ENCODE measurements at places on chromosomes 3 and 15.

GRCh38 chr3:126959921-126960603, 22.9 kb upstream of the PLXNA1 start:
- no peak for DNase-seq

GRCh38 chr15:75112848-75113492, 88.7 kb upstream of the C15orf39 start:
- DNase-seq = no peak

DNA sequence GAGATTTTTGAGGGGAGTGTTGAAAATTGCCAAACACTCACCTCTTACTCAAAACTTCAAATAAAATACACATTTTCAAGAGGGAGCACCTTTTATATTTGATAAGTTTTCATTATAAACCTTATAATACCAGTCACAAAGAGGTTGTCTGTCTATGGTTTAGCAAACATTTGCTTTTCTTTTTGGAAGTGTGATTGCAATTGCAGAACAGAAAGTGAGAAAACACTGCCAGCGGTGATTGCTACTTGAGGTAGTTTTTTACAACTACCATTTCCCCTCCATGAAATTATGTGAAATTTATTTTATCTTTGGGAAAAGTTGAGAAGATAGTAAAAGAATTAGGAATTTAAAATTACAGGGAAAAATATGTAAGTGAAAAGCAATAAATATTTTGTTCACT, 20.1 kb downstream of the DIPK2A start:
- DNase-seq = no peak

DNA sequence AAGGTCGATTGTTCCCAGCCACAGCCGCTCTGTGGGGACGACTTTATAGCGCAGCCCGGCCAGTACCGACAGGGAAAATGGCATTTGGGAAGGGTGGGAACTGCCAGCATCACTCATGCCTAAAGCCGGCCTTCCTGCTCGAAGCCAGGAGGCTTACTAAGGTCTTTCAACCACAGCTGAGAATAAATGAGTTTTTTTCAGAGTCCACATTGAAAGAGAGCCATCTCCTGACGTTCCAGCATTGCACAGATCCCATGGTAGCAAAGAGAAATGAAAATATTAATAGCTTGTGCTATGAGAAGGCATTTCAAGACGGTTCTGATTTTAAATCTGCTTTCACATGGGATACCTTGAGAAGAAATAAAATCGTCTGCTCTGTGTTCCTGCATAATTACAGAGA, 230.2 kb upstream of the IGF1R start:
- no peak for DNase-seq

GRCh38 chr3:72100080-72100511, 315.1 kb upstream of the PROK2 start:
- DNase-seq = no peak

GRCh38 chr3:9468460-9468859, 71.0 kb downstream of the SETD5 start:
- DNase-seq = no peak

GRCh38 chr3:160540551-160540950, 24.8 kb downstream of the KPNA4 start:
- DNase-seq = no peak

- DNase-seq = no peak
Measured at GRCh38 chr3:53642211-53642610, 147.8 kb downstream of the CACNA1D start.

DNA sequence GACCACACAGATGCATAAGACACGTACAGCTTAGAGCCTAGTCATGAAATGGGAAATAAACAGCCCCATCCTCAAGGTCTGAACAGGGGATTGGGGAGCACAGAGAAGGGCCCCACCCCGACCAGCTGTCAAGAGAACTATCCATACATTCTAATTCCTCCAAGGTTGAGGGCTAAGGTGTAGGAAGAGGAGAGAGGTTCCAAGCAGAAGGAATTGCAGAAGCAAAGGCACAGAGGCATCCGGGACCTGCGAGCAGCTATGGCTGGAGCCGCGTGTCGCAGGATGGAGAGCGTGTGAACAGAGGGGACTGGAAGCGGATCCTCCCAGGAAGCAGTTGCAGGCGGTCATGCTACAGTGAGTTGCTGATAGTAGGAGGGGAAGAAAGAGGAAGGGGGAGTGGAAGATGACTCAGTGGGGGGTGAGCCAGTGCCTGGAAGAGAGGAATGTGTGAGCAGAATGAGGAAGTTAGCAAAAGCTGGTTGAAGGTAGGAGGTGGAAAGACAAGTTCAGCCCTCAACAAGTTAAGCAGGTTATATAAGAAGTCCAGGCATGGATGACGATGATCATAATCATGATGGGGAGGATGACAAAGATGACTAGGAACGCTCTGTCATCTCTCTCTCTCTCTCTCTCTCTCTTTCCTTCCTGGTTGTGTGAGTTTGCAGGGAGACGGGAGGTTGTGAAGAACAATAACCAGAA, 89.7 kb downstream of the LIPC start:
- no peak for DNase-seq

DNA sequence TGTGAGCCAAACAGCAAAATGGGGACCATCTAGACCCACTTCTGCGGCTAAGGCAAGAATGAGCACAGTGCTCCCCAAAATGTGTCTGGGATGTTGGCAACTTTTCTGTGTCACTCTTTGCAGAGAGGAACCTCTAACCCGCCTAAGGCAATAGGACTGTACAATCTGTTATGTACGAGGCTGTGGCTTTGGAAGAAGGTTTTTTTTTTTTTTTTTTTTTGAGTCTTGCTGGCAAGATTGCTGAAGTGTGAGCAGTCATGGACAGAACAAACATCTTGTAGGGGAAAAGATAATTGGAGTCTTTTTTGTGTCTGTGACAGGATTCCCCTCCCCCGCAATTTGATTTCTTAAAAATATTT, 7.2 kb downstream of the FEZF2 start:
- DNase-seq = no peak

GRCh38 chr3:181561139-181562031, 150.3 kb upstream of the SOX2 start:
- no peak for DNase-seq

- DNase-seq = peak; percentile 18
Measured at GRCh38 chr3:177610686-177611633, 413.7 kb upstream of the TBL1XR1 start.

GRCh38 chr15:56425976-56426375, 39.0 kb downstream of the MNS1 start:
- no peak for DNase-seq

DNA sequence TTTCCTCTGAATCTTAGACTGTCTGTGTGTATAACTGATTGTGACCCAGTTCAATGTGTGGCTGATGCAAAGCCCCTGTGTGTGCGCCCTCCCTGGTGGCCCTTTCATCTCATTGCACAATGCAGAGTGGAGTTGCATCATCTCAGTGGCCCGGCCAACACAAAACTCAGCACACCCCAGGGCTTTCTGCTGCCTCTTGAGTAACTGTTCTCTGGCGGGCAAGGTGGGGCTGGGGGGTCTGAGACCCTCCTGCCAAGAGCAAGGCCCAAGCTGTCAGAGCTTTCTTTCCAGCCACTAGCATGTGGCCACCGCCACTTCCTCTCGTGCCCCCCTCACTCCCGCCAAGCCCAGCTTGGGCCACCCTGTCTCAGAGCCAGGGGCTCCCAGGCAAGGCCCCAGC, 80.7 kb upstream of the ALDH1L1 start:
- DNase-seq = no peak

DNA sequence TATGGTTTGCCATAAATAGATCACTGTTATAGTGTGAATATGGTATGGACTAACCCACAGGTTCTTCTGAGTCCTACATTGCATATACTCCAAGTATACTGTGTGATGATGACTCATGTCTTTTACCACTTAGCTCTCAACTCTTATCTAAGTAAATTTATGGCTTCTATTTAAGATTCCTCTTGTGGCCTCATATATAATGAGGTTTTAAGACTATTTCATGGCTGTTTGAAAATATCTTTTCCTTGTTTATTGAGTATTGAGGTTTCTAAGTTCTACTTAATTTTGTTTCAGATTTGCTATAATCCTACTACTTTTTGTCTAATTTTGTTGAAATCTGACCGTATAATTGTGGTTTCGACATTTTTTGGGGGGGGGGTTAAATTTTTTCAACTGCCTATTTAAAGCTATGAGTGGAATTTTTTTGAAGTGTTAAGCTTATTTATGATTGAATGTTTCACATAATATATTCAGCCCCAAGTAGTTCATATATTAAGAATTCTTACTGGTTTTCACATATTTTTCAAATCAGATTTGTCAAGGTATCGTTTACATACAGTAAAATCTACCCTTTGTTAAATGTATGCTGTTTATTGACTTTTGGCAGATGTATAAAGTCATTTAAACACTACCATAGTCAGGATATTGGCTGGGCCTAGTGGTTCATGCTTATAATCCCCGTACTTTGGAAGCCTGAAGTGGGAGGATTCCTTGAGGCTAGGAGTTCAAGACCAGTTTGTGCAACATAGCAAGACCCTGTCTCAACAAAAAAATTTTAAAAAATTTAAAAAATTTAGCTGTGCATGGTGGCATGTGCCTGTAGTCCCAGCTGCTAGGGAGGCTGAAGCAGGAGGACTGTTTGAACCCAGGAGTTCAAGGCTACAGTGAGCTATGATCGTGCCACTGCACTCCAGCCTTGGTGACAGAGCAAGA, 11.7 kb downstream of the SLC25A36 start:
- DNase-seq = no peak

GRCh38 chr3:20056725-20057611, 16.7 kb downstream of the KAT2B start:
- no peak for DNase-seq

GRCh38 chr15:89492934-89493631, 3.3 kb downstream of the RHCG start:
- DNase-seq = no peak

DNA sequence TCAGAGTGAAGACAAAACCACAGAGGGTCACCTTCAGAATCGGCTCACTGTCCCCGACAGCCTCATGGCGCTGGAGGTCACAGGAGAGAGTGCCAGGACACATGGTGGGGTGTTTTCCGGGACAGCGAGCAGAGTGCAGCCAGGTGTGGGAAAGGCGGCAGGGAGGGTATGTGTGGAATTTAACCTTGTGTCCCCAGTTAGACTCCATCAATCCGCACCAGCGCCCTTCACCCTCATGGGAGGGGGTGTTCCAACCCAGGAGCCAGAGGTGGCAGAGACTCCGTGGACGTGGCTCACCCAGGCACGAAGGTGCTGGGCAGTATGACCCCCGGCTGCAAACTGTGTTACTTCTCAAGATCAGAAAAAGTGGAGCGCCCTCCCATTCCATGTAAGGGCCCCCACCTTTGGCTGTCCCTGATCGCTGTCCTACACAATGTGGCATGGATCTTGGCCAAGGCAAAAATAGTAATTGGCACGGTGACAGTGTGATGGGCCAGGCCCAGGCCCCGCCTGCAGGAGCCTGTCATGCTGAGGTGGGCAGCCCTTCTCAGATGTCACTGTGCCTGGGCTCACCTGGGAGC, 190.3 kb downstream of the XXYLT1 start:
- DNase-seq = no peak

DNA sequence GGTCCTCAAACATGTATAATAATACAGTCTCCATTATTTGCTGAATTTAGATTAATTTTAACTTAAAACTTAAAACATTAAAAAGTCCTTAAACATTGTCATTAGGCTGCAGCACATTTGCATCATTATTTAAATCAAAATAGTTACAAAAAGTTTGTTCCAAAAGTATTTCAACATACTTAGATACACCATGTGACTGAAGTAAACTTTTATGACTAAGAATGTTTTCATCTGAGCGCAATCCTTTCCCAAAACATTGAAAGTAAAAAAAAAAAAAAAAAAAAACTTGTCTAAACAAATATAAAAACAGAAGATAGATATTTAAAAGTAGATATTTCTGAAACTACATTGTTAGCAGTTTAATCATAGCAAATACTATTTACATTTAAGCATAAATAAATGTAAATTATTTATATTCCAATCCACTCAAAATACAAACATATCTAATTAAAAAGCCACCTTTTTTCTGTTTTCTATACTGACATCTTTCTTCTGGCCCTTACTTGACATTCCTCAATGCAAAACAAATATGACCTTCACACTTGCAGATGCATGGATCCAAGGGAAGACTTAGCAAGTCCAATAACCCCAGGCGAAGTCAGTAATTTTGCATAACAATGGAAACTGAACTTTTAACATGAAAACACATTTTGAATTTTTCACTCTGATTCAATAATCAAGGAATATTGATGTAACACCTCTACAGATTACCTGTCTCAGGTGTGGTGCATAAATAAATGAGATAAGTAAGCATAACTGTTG, 10.3 kb downstream of the FAM227B start:
- DNase-seq = no peak
